Substantia nigra (tissue), 51 donors: ENCODE measurements at places on chromosomes 2 and 18.

DNA sequence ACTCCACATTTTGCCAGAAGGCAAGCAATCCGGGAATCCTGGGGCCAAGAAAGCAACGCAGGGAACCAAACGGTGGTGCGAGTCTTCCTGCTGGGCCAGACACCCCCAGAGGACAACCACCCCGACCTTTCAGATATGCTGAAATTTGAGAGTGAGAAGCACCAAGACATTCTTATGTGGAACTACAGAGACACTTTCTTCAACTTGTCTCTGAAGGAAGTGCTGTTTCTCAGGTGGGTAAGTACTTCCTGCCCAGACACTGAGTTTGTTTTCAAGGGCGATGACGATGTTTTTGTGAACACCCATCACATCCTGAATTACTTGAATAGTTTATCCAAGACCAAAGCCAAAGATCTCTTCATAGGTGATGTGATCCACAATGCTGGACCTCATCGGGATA lies 26.8 kb downstream of the B3GNT2 start:
- no peak for DNase-seq

- no peak for DNase-seq
These were observed 63.1 kb downstream of the UNC80 start for GRCh38 chr2:209834767-209835166.

GRCh38 chr18:10514082-10514481 lies 11.7 kb upstream of the NAPG start:
- no peak for DNase-seq

DNA sequence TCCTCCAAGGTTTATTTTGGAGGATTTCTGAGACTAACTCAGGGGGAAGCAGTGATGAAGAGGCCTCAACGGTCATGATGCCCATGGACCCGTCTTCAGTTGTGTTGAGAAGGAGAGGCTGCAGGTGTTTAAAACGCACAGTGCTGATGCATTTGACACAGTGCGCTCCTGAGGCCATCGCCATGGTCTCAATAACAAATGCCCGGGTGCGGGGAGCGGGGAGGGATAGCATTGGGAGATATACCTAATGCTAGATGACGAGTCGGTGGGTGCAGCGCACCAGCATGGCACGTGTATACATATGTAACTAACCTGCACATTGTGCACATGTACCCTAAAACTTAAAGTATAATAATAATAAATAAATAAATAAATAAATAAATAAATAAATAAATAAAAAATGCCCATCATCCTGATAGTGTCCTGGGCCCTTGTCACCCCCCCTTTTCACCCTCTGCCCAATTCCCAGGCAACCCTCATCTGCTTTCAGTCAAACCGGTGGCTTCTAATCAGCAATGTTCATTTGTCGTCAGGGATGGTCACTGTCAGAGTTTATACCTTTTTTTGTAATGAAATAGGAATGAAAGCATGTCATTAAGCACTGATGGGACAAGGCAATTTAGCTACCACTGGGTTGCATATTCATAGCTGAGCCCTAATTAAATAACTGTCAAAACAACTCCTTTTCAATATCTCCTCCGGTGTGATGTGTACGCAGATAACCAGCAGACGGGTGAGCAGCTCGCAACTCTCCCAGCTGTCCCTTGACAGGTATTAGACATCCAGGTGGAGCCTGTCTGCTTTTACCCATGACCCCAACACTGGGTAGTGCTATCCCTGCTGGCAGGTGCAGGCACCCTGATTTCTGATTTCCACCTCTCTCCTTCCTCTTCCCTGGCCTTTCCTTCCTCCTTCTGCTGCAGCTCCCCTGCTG lies 95.9 kb downstream of the KCNF1 start:
- no peak for DNase-seq

DNA sequence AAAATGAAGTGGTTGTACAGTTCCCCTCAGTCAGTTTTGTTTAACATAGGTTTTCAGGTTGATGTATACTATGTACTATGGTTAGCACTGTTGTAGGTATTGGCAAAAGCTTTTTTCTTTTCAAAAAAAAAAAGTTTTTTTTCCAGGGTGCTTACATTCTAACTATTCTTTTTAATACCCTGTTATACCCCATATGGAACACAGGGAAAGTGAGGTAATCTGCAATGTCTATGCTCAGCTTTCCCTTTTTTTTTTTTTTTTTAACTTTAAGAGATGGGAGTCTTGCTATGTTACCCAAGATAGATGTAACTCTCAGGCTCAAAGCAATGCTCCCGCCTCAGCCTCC lies 590 bp upstream of the CCDC138 start:
- no peak for DNase-seq

- no peak for DNase-seq
These were observed 1.1 kb downstream of the HOXD3 start for GRCh38 chr2:176158186-176158591.

- no peak for DNase-seq
These were observed at the start of gene NEURL3 for GRCh38 chr2:96505231-96505889. NEURL3 (minus strand) TSS chr2:96505357; CDS start chr2:96505286, 71 bp downstream.
